ENCODE measurements at places on chromosomes 5 and 9.

- no peak for DNase-seq
Observed at GRCh38 chr5:58818465-58818864, 235.6 kb downstream of the RAB3C start.

DNA sequence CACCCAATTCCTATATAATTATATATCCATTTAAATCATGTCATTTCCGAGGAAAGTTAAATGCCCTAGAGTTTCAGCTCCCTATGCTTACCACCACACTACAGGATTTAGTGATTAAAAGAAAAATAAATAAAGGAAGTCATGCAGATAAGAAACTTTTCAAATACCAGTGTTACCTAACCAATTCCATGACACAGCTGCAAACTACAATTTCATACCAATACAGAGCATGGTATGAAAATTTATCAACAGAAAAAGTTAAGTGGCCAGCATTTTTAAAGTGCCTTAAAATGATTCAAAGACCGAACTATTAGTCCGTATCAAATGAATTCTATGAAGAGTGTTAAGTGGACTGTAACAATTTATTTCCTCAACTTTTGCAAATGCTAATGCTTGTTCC is 35.9 kb downstream of the CEP120 start:
- no peak for DNase-seq

DNA sequence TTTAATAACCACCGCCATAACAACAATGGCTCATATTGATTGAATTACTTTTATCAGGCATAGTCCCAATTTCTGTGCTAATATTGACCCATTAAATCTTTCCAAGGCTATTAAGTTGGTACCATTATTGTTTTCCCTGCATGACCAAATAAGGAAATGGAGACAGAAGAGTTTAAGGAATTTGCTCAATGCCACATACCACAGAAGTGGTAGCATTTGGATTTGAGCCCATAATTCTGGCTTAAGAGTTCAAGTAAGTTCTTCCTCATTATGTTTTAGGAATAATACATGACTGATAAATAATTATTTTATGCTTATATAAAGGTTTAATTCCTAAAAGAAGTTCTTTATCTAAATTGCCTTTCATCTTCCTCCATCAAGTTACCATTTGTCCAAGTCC is 43.4 kb upstream of the HAPLN1 start:
- no peak for DNase-seq

DNA sequence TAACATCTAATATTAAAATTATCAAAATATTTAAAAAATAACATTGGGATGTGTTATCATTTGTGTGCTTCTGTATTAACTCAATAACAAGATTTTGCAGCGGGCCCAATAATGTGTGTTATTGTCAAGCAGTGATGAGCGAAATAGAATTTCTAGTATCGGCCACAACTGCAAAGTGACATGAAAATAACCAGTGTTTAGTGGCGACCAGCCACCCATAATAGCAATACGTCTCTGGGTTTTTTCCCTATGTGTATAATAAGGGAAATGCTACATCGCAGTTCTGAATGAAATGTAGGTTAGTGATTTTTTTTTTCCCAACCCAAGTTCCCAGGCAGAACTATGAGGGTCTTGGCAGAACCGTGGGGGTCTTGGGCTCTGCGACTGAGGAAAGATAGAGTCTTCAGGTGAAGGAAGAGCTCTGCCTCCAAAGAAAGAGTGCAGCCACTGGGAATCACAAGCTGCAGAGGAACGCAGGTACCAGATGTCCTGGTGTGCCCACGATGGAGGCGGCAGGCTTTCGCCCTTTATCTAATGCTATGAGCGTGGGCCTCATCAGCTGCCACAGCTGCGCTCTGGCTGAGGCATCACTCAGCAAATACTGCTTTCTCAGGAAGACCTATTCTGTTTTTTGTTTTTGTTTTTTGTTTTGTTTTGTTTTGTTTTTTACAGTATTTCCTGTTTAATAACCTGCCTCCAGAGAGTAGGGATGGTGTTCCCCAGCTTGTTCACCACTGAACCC is 235.0 kb downstream of the ROR2 start:
- no peak for DNase-seq

DNA sequence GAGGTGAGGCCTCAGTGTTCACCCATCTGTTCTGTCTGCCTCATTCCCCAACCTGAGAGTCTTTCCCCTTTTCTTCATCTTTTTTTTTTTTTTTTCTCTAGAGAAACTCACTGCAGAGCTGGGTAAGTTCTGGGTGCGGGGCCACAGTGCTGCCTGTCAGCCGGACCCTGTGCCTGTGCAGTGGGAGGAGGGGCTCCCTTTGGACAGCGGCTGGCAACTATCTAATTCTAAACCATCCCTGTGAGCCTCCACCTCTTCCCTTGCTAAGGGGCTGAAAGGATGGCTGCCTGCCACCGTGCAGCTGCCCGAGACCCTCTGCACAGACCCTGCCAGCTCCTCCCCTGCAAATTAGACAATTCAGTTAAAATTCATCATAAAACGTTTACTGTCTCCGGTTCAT is 14.1 kb downstream of the BTNL9 start:
- no peak for DNase-seq

DNA sequence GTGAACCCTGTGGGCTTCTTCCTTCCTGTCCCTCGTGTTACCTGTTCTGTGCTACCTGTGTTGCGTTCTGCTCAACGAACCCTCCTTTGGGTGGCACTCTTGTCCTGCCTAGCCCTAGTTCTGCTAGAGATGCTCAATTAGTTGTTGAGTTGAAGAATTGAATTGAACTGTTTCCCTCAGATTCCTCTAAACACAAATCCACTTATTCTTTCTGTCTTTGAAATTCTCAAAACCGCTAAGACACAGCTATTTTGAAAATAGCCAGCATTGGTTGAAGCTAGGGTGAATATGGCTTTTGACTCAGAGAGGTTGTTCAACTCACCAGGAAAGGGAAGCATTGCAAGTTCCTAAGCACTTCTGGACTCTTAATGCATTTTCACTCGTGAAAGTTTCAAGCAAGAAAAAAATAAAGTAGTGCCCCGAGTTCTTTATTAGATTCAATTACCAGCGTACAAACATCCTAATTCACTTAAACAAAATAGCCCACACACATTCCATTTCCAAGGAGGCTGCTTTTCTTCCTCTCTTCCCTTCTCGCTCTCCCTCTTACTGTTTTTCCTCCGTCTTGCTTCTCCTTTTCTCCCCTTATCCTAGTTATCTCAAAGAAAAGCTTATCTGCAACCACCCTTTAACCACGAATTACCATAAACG is 642 bp upstream of the ITGA1 start:
- DNase-seq = no peak

DNA sequence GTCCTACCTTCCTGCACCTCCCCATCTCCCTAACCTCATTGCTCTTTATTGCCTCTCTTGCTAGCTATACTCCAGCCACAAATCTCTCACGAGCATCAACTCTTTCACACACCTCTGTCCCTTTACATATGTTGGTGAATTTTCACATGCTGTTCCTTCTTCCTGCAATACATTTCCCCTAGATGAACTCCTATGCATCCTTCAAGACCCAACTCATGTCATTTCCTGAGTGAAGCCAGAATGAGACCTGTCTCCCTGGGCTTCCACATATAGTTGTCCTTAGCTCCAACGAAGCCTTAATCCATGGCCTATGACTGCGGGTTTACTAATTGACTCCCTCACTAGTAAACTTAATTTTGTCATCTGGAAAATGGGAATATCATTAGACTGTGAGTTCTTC is 297.3 kb upstream of the PANK3 start:
- DNase-seq = no peak

DNA sequence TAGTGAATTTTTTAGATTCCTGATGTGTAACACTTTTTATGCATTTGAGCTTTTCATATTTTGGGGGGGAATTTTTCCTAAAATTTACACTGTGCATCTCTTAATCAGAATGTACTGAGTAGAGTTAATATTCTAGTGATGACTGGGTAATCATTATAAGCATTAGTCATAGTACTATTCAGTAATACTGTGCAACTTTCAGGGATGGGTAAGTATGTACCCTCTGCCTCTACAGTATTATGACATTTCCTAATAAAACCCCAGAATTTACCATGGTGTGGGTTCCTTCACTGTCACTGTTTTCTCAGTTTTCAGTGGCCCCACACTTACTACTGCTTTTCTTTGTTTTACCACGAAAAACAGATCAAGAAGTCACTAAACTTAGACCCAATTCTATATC is 2.8 kb upstream of the CMYA5 start:
- DNase-seq = peak; percentile 72

DNA sequence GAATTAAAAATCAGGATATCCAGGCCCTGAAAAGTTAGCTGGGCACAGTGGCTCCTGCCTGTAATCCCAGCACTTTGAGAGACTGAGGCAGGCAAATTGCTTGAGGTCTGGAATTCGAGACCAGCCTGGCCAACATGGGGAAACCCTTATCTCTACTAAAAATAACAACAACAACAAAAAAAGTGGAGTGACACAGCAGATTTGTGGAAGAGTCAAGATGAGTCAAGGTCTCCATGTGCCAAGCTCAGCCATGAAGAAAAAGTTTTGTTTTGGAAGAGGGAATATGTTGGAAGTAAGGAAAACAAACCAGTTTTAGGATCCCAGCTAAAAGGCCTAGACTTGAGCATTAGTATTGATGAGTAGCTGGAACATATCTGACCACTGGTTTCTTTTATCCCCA is 14.7 kb downstream of the LRRC70 start:
- peak; percentile 15 for DNase-seq

DNA sequence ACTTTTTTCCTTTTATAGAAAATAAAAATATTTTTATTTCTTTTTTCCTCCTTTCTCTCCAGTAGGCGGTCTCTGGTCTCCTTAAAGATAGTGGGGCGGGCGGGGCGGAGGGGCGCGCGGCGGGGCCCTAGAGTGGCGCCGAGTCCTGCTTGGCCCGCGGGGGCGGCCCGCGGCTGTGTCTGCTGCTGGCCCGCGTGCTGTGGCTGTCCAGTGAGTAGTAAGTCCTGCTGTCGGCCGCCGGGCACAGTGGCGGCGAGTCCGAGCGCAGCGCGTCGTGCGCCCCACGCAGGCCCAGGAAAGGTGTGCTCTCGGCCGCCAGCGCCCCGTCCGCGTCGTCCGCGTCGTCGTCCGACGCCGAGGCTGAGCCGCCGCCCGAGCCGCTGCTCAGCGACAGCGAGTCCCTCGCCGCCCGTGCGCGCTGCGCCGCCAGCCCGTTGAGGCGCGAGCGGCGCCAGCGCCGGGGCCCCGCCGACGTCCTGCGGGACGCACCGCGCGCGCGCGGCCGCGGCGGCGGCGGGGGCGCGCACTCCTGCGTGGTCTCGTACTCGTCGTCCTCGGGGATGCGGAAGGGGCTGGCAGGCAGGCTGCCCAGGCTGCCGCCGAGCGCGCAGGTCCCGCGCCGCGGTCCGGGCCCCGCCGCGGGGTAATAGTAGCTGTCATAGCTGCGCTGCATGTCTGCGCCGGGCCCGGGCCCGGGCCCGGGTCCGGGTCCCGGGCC is 52.3 kb downstream of the PSD2 start:
- no peak for DNase-seq

DNA sequence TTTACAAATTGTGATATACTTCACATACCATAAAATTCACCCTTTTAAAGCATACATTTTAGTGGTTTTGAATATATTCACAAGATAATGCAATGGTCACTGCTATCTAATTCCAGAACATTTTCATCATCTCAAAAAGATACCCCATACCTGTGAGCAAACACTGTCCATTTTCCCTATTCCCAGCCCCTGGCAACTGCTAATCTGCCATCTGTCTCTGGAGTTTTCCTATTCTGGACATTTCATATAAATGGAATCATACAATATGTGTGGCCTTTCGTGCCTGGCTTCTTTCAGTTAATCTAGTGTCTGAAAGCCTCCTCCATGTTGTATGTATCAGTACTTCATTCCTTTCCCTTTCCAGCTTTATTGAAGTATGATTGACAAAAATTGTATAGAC is 14.7 kb downstream of the SNX30 start:
- DNase-seq = no peak

DNA sequence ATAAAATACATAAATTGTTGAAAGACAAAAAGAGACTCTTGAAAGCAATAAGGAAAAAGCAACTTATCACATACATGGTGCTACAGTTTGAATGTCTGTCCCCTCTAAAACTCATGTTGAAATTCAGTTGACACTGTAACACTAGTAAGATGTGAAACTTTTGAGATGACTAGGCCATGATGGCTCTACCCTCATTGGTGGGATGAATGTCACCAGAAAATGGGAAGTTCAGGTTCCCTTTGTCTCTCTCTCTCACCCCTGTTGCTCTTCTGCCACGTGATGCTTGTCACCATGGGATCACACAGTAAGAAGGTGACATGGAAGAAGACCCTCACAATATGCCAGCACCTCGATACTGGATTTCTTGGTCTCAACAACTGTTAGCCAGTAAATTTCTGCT is 50.3 kb upstream of the SPTLC1 start:
- DNase-seq = no peak

- peak; percentile 63 for DNase-seq
Observed at GRCh38 chr9:86965636-86966395, 18.5 kb upstream of the GAS1 start.

DNA sequence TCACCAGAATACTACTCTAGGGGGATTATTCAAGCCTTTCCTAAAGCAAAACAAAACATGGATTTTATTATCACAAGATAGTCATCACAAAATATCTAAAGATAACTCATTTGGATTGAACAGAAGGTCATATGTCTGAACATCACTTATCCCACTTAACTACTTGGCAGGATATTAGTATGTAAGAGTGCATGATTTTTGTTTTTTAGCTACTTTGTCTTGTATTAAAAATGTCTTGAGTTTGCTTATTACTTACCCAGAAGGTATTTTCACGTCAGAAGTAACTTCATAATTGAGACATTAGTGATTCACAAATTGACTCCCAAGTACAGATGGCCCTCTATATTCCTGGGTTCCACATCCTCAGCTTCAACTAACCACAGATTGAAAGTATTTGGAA is 113.8 kb downstream of the TLE4 start:
- peak; percentile 88 for DNase-seq

GRCh38 chr9:99486684-99487083 is 264.6 kb downstream of the SEC61B start:
- no peak for DNase-seq

DNA sequence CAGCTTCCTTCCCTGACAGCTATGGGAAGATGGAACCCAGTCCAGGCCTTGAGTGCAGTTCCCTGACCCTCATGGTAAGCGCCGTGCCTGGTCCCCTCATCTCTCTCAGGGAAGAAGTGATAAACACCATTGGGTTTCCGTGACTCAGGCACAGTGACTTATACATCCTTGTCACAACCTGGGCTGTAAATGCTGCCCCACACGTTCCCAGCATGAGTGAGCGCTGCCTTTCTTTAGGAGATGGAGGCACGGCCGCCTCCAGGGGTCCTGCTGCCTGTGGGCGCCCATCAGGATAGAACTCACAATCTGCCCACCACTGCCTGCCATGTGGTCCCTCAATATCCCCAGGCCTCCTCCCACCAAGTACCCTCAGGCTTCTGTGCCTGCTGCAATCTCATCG is 8.3 kb upstream of the NKD2 start:
- no peak for DNase-seq

DNA sequence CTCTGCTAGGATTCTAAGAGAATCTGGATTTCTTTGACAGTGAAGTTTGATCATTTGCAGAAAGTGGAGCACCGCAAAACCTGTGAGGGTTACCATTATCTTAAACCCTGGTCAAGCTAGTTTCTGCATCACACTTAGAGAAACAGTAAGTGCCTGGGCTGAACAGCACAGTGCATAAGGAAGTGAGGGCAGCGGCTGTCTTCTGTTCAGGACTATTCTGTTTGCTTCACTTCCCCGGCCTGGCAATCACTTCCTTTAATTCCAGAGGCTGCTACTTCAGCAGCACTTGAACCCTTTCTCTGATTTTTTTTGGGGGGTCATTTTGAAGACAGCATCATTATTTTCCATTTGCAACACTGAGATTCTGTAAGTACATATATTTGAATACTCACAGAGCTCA is 32.0 kb downstream of the SEMA6A start:
- no peak for DNase-seq
